ENCODE measurements at places on chromosomes 7 and 10.

GRCh38 chr10:6083523-6084475 lies 5.0 kb upstream of the RBM17 start:
- peak; percentile 64 for DNase-seq

- DNase-seq = no peak
These were observed 120.2 kb downstream of the CACNB2 start for GRCh38 chr10:18260310-18260922.

DNA sequence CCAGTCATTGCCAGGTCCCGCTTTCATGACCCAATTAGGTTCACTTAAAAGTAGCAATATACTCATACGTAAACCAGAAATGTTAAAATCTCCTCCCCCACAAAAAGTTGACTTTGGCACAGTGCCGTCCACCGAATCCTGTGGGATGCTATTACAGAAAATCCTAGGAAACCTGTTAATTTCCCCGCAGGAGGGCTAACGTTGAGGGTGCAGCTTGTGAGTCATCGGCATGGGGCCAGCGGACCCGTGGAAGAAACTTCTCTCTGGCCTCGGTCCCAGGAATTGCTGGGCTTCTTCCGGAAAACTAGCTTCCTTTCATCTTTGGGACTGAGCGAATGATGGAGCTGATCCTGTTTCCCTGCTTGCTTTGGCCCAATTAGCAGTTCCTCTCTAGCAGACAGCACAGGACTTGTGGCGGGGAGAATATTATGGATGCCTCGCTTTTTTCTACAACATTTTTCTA lies 13.5 kb downstream of the CRYGN start:
- DNase-seq = no peak

- DNase-seq = no peak
These were observed 25.4 kb downstream of the OR2A14 start for GRCh38 chr7:144148224-144148827.

GRCh38 chr10:95407546-95407945 lies 116.7 kb upstream of the PDLIM1 start:
- no peak for DNase-seq

- DNase-seq = no peak
These were observed 304.7 kb downstream of the WDR11 start for GRCh38 chr10:121155742-121156474.

GRCh38 chr7:46291601-46292150 lies 370.6 kb upstream of the IGFBP3 start:
- no peak for DNase-seq

- DNase-seq = no peak
These were observed 81.8 kb downstream of the PTPN20 start for GRCh38 chr10:46992803-46993561.

DNA sequence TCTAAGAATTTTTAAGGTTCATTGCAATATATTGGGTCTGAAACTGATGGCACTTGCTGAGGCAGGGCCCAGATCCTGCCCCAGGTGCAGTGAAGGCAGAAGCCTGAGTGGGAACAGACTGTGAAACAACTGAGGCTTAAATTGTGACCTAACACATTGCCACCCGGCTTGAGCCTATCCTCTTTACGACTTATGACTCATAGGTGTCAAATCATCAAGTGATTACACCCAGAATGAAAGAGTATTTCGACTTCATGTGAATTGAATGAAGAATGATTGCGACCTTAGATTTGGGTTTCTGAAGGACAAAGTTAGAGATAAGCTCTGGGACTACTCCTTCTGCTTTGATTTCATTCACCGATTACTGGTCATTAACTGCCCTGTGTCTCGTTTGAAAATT lies 200.9 kb downstream of the CREB5 start:
- DNase-seq = no peak

GRCh38 chr7:97167176-97167575 lies 49.7 kb downstream of the SDHAF3 start:
- no peak for DNase-seq

GRCh38 chr7:98855610-98856422 lies 14.0 kb downstream of the TMEM130 start:
- no peak for DNase-seq

DNA sequence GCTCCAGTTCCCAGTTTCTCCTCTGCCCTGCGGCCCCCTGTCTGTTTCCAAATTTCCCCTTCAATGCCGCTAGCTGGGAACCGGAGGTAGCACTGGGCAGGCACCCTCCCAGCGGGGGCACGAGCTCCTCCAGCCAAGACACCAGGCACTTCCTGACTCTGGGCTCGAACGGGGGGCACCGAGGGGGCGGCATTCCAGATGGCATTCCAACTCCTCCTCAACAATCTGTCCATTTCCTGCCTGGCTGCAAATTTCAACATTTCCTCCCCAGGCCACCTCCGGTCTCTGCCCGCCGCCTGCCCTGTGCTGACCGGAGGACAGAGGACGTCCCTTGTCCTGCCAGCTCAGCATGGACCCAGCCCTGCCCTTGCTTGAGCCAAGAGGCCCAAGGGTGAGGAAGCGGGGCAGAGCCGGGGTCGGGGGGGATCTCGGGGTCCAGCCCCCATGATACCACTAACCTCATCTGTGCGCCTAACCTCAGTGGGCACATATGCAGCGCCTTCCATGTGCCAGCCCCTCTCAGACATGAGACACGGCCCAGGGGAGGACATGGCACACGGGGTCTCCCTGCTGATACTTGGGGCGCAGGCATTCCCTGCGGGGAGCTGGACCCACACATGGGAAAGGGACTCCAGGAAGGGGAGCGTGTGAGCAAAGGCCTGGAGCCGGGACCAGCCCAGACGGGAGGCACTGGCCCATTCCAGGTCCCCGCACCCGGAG lies 58.0 kb downstream of the PDGFA start:
- no peak for DNase-seq

DNA sequence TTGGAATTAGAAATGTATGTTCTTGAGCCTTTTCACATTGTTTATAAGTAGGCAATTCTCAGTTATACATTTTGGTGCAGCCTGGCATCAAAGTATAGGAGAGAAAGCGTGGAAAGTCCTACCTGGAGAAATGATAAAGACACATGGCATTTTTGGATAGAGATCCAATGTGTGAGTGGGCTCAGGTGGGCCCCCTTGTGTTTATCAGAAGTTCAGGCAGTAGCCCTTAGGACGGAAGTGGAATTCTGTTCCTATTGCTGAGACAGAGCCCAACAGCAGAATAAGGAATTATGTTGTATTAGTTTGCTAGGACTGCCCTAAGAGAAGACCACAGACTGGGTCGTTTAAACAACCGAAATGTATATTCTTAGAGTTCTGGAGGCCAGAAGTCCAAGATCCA lies 85.2 kb upstream of the AMPH start:
- no peak for DNase-seq

DNA sequence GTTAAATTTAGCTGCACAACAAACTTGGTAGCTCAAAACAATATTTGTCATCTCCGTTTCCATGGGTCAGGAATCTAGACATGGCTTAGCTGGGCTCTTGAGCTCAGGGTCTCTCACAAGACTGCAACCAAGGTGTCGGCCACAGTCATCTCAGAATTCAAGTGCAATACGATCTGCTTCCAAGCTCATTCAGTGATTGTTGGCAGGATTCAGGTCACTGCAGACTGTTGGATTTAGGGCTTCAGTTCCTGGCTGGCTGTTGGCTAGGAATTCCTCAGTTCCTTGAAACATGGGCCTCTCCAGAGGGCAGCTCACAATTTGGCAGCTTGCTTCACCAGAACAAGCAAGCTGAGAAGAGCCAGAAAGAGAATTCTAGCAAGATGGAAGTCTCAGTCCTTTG lies 17.5 kb upstream of the CHST3 start:
- no peak for DNase-seq

DNA sequence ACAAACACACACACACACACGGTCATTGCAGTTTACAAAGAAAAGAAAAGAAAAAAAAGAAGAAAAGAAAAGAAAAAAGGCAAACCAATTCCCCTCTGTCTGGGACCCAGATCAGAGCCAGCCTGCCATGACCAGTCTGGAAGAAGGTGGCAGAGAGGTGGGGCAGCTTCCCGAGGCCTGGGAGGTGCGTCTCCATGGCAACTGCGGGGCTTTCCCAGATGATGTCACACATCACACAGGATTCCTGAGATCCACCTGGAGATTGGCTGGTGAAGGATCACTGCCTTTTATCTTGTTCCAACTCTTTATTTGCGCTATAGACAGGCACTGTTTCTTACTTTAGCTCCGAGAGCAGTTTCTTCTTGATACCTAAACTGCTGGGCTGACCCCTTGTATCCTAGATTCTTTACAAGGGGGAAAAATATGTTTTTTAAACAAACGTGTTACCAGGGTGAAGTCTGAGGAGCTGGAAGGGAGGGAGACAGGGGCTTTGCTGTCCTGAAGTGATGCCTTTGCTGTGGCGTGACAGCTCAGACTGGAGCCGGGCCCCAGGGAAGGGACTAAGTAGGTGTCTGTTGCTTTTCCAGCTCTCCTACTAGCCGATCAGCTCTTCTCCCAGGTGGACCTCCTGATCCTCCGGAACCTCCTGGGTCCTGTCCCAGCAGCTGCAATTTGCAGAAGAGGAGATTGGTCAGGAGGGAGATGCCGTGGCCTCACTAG lies 298.5 kb downstream of the KLF6 start:
- no peak for DNase-seq

- no peak for DNase-seq
These were observed 48.8 kb downstream of the HOXA1 start for GRCh38 chr7:27046854-27047549.

GRCh38 chr7:126637538-126637937 lies 615.2 kb downstream of the GRM8 start:
- no peak for DNase-seq

DNA sequence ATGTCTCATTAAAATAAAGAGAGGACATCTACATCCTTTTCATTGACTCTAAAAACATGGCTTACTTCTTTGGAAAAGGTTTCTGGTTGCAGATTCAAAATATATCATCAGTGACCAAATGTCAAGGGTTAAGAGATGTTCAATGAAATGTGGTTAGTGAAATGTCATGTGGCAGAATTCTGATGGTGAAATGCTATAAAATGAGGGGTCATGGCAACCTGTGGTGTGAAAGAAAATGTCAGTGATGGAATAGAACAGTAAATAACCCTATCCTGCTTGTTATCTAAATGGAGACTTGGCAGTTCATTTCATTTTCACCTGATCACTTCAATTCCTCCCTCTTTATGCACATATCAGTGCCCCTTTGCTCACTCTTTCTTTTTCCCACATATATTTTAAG lies 79.4 kb downstream of the TFPI2 start:
- DNase-seq = no peak

- no peak for DNase-seq
These were observed 5.8 kb downstream of the KCND2 start for GRCh38 chr7:120278773-120279172.

- DNase-seq = no peak
These were observed 476.5 kb upstream of the PCDH15 start for GRCh38 chr10:55277549-55277948.

DNA sequence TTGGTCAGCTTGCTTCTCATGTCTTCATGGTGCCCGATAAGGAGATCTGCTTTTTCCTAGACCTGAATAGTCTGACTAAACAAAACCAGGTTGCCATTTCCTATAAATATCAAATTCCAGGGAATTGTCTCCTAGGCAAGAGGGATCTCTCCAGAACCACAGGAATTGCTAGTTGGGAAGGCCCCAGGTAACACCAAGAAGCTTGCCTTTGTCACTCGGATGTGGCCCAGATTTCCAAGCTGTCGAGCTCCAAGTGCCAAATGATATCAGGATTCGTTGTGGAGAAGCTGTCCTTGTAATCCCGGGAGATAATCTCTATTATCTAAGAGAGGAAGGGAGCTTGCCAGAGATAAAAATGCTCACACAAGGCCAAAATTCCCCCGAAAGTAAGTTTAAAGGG lies 1288.5 kb upstream of the AUTS2 start:
- DNase-seq = no peak

GRCh38 chr7:117008886-117009531 lies 55.7 kb downstream of the ST7 start:
- DNase-seq = peak; percentile 37

DNA sequence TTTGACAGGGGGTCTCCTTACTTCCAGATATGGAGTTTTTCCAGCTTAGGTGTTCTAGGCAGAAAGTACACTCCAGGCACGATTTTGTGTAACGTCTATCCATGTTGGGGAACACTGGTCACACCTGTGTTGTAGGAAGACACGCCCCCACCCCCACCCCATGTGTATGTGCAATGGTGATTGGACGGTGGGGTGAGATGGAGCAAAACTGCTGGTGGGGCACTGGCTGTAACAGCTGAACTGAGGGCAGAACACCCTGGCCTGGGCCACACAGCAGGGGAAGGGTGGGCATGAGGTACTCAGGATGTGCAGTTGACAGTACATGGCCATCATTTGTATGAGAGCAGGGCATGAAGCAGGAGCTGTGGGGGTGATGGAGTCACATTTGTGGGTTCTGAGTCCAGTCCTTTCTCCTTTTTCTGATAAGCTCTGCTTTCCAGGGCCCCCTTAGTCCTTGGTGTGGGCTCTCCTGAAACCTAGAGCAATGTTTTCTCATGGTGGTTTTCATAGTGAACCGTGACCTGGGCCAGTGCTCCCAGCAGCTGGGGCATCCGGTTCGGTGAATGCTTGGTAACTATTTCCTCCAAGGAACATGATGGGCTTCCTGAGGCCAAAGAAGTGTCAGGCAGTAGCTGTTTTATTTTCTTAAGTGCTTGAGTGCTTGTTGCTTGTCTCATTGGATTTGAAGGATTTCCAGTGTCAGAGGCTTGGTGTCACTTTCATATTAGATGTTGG lies 63.4 kb upstream of the AQP1 start:
- no peak for DNase-seq

DNA sequence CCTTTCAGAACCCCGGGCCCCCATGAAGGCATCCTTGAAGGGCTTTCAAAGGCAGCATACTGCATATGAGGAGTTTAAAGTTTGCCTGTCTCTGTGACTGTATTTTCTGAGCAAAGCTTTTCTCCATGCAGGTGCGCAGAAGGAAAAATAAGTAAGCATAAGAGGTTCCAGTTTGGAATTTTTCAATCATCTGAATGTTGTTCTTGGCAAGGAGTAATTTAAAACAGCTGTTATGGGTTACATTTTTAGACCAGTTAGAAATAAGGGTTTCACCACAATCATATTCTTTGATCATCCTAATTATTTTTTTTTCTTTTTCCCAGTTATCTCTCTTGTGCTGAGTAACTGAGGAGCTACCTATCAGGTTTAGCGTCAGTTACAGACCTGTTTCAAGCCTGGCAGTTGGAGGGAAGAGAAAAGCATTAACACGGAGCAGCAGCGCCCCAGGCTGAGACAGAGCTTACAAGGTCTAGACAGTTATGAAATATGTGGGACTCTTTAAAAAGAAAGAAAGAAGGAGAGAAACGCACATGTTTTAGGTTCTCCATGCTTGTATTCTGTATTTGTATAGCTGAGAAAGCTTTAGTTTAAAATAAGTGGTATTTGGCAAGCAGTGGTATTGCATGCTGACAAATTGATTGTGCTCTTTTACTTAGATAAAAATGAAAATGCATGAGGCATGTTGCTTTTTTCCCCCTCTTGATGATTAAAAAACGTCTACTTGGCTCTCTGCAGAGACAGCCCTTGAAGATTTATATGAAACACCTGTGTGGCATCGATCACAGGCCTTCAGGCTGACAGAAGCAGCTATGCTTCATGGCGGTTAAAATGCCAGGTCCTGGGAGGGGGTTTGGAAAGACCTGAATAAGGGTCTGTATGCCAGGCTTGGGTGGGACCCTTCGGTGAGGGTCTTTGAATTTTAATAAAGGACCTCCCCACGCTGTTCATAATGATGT lies 157.6 kb downstream of the GRK5 start:
- no peak for DNase-seq
